CD8-positive, alpha-beta T cell (primary cell): ENCODE measurements at places on chromosomes 4 and X.
A peak's percentile ranks its signal among the peaks of the same experiment; 100 is the strongest.

GRCh38 chr4:186592445-186592844 is 37.1 kb upstream of the MTNR1A start:
- no peak for DNase-seq

DNA sequence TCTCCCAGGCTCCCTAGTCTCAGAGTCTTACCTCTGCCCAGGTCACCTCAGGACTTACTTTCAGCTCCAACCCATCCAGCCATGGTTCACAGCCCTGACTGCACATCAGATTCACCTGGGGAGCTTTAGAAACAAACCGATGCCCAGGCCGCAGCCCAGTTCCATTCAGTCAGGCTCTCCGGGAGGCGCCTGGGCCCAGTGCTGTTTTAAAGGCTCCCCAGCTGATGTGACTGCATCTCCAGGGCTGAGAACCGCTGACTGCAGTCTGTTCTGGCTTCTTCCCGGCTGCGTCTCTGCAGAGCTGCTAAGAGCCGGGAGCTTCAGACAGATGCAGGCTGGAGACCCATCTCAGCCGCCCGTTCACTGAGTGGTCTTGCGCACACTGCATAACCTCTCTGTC is 44.4 kb upstream of the LGI2 start:
- DNase-seq: no peak

- no peak for DNase-seq
Measured at GRCh38 chr4:78659264-78659663, 107.7 kb downstream of the ANXA3 start.

GRCh38 chrX:49230500-49231232 is 2.5 kb downstream of the CACNA1F start:
- peak; percentile 35 for DNase-seq

DNA sequence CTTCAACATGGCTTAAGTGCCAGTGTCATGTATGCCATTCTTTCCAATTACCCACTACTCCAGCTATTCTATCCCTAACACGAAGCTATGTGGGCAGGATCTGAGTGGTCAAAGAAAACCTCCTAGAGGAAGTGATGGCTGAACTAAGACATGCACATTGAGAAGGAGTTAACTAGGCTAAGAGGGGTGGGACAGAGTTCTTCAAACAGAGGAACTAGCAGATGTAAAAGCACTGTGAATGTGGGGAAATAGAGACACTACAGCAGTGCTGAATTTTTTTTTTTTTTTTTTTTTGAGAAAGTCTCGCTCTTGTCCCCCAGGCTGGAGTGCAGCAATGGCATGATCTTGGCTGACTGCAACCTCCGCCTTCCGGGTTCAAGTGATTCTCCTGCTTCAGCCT is 6.2 kb downstream of the JCHAIN start:
- DNase-seq: no peak

DNA sequence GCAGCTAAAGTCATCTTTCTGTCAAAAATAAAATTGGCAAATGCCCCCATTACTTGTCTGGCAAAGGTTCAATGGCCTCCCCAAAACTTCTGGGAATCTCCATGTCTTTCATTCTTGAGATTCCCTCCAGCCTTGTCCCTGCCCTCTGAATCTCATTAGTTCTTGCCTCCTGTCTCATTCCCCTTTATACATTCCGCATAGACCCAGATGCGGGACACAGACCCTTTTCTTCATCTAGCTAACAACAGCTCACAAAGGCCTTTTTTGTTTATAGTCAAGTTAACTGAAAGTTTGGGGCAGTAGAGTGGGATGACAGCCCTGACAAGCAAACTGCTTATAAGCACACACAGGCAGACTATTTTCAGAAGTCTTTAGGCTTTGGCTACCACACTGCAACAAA is 306.1 kb upstream of the FAM241A start:
- no peak for DNase-seq

DNA sequence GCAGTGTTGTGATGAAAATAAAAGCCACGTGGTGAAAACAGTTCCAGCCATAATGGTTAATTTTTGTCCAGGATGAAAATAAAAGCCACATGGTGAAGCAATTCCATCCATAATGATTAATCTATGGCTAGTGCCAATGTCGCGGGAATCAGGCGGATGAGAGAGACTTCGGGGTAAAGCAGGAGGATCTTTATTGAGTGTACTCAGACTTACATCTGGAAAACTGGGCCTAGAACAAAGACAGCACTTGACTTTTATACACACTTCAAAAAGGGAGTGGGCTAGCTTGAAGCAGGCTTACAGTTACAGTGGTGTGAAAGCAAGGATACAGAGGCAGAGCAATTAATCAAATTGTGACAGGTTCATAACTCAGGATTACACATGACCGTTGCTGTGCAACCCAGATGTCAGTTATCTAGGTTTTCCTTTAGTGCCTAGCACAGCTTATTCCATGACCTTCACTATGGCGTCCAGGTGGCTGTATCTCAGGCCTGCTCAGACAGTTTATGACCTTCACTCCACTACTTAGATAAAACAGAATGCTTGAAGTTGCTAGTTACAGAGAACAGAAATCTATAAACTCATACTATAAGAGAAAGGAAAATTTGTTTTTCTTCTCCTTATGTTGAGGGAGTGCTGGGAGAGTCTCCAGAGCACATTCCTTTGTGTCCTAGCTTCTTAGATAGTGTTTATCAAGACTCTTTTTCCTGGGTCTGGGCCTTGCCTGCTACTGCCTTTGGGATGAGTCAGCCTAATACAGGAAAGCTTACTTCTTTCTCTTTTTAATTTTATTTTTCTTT is 5.9 kb upstream of the PLA2G12A start:
- DNase-seq: no peak

- no peak for DNase-seq
Measured at GRCh38 chrX:150767475-150768131, 74.4 kb downstream of the MTMR1 start.

DNA sequence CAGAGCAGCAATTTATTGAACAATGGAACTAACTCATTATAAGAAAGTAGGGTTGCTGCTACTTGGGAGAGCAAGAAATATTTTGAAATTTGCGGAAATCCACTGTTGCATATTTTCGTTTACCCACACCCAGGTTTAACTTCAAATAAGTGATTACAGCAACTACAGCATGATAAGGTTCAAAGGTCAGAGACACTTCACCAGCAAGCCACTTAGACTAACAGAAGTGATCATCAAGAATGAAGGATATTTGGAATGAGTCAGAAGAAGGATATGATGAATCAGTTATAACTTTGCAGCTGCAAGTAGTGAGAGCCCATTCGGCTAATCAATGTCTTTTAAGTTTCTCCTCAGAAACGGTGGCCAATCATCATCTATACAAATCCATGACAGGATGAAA is 199.3 kb downstream of the TMA16 start:
- DNase-seq: no peak

DNA sequence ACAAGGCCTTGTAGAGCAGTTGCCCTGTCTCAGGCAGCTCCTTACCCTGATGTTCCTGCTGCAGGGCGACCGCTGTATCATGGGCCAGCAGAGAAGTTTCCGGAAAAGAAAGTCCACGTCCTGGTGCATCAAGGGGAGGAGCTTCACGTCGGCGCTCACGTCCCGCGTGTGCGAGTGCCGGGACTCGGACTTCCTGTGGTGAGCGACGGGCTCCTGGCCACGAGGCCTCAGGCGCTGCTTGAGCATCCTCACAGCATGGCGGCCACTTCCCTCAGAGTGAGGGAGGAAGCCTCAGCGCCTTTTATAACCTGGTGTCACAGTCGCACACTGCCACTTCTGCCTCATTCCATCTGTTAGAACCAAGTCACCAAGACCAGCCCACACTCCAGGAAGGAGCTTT is 225.5 kb downstream of the AFAP1 start:
- no peak for DNase-seq
